NCI-H1092 (cell line): ENCODE measurements at places on chromosomes 7 and 10.

DNA sequence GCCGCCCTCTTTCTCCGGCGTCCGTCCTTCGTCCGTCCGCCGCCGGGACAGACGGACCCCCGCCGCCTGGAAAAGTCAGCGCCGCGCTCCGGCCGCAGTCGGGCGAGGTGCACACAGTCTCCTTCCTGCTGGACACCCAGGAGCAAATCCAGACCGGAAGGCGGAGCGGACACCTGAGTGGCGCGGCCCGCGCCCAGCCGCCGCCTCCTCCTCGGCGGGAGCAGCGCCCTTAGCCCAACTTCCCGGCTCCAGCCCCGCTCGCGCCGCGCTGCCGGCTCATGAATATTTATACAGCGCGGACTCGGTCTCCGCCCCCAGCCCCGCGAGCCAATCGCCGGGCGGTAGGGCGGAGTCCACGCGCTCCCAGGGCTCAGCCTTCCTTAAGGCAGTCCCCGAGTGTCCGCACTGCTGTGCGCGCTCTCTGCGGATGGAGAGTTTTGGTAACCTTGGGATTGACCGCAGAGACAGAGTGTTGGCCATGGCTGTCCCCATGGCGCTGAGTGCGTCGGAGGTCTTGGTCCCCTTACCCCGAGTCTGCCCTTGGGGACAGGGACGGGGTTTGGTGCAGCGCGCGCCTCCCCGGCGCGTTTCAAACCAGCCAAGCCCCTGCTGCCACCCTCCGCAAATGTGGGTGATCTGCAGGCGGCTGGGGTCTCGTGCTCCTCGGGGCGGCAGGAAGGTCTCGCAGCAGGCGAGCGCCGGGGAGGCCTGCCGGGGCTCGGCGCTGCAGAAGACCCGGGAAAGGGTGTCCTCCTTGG is at the start of gene FZD8:
FZD8 (minus strand) TSS at position 262 of the 758 bp plus-strand sequence. CDS start 867 bp downstream, outside the sequence.
- peak; percentile 63 for DNase-seq

DNA sequence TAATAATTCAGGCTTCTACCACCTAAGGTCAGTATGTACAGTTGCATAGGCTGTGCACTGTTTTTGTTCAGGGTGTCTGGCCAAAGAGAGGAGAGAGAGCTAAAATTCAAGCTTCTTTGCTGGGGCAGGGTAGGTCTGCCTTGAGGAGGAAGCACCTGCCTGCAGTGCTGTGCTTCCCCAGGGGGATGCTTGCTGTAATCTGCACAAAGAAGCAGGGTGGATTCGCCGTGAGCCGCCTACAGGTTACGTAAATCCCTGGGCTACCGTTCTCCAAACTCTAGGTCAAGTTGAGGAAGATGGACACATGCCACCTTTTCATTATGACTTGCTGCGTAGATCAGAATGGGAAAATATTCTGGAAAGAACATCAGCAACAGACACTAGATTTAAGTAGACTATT is 543.3 kb downstream of the TNS3 start:
- DNase-seq, result no peak

- no peak for DNase-seq
These were observed 88.4 kb upstream of the EEPD1 start for GRCh38 chr7:36064676-36065075.

DNA sequence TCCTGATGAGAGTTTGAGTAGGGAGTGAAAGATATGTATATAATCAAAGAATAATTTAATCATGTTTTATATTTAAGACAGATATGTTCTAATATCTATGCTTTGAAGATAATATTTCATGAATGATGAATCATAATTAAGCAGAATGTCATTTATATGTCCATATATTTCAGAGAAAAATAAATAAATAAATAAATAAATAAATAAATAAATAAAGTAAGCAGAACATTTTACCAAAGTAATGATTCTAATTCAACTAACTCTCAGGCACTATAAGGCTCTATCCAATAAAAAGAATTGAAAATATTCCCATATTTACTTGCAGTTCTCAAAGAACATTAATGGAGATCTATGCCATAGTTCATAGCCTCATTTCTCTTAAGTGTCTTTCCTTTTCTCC is 36.0 kb downstream of the AGR3 start:
- no peak for DNase-seq

DNA sequence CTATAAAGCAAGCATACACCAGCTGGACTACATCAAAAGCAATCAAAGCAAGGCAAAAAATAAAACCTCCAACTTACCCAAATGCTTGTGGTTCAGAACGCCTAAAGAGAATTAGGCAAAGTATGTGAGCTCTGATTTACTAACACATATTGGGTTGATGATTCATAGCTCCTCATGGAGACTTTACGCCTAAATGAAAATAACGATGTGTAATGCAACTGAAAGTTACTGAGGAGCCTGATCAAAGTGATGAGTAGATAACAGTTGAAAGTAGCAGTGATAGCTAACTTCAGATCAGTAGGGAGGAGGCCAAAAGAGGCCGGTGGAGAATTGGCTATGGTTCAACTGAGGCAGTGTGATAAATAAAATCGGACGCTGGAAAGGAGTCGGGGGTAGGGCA is 85.0 kb downstream of the MPP7 start:
- no peak for DNase-seq

DNA sequence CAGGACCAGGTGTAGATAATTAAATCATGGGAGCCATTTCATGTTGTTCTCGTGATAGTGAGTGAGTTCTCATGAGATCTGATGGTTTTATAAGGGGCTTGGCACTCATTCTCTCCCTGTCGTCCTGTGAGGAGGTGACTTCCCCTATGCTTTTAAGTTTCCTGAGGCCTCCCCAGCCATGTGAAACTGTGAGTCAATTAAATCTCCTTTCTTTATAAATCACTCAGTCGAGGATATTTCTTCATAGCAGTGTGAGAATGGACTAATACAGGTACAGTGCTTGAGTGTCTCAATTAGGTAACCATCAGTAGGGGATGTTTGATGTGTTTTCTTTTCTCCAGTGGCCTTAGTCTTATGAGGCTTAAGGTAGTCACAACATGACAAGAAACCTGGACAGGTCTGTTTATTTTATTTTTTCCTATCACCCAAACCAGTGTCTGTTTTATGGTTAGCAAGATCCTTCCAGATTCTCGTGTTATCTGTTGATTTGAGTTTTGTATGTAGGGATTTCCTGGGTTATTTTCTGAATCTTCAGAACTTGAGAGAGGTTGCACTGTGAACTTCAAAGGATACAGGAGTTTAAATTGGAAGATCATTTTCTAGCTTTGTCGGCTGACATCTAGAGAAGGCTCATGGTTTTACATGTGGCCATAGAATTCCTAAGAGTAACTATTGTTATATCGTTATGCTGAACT is 32.1 kb downstream of the UMAD1 start:
- no peak for DNase-seq

- no peak for DNase-seq
These were observed 295.6 kb downstream of the PRKG1 start for GRCh38 chr10:51369903-51370302.
